Hippocampal formation (tissue), 2 donors: ENCODE measurements at places on chromosomes 13 and 19.
A peak's percentile ranks its signal among the peaks of the same experiment; 100 is the strongest.

- DNase-seq, result peak; percentile 75
Measured at GRCh38 chr19:49875857-49876421, 1.2 kb downstream of the AKT1S1 start.

- no peak for DNase-seq
Measured at GRCh38 chr13:47549219-47549752, 451.8 kb downstream of the SUCLA2 start.

GRCh38 chr19:35328851-35329285 lies at the start of gene CD22:
TSS of gene CD22 (plus strand) at chr19:35329187. CDS start at chr19:35332041, 2,854 bp downstream.
- DNase-seq, result no peak

GRCh38 chr13:33639626-33640080 lies 178.3 kb upstream of the RFC3 start:
- DNase-seq, result no peak

DNA sequence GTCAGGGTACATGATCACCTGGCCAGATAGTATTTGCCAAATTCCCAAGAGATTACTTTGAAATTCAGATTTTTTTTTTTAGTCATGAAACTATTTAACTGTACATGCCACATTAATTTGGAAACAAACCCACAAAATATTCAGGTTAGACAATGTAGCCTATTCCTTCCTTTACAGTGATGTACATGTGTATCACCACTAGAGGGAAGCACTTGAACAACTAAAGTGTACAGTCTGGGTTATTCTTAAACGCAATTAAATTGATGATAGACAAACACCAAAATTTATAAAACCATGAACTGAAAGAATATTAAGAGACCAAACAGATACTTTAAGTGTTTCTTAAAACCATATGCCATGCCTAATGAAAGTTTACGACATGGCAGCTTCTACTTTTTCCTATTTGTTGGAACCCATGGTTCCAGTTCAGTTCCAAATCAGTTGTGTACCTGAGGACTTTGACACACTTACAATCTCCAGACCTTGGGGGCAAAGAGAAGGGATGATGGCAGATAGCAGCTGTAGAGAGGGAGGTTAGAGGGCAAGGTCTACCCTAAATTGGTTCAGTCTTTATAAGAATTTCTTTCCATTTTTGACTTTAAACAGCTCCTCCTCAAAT lies 52.8 kb downstream of the TNFSF13B start:
- peak; percentile 59 for DNase-seq

DNA sequence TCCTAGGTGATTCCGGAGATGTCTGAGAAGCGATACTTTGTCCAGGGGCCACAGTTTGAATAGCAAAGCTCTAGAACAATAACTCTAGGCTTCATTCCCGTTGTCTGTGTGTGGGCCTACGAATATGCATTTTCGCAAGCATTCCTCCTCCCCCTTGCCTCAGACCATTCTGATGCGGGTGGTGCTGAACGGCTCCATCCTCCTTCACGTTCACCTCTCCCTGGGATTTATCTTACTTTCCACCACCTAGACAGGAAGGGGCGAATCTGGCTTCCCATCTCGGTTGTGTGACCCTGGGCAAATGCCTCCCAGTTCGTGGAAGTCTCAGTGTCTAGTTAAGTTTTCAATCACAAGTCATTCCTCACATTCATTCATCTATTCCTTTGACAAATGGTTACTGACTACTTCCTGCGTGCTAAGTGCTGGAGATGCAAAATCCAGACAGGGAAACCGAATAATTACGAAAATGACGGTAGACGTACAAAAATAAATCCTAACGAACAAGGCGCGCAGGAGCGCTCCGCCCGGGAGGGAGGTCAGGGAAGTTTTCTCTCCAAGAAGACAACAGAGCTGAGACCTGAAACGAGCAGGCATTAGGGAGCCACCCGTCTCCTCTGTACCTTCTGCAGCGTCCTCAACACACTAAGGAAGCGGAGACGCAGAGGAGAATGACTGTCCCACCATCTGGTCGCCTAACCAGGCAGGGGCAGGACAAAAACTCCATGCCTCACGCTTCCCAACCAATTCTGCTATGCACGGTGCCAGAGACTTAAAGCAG lies 1.3 kb upstream of the CNOT3 start:
- no peak for DNase-seq

DNA sequence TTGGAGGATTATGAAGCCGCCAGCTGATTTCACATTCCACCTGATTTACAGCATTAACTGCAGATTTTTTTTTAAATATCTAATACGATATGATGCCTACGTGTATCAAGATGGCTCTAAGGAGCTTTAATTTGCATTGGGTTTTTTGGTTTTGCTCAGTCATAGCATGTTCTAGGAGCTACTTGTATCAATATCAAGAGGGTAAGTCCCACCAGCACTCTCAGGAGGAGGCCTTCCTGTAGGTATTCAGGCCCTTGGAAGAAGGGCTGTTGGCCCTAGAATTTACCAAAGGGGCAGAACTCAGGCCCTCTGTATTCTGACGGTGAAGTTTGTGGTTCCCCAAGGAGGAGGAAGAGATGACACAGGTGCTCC lies 97.2 kb upstream of the IPO5 start:
- DNase-seq, result no peak

- DNase-seq, result no peak
Measured at GRCh38 chr13:102310691-102311418, 91.0 kb downstream of the FGF14 start.

- peak; percentile 32 for DNase-seq
Measured at GRCh38 chr13:53151336-53152056, 122.9 kb downstream of the OLFM4 start.

- DNase-seq, result no peak
Measured at GRCh38 chr19:58000677-58001076, 1.9 kb downstream of the ZNF606 start.

DNA sequence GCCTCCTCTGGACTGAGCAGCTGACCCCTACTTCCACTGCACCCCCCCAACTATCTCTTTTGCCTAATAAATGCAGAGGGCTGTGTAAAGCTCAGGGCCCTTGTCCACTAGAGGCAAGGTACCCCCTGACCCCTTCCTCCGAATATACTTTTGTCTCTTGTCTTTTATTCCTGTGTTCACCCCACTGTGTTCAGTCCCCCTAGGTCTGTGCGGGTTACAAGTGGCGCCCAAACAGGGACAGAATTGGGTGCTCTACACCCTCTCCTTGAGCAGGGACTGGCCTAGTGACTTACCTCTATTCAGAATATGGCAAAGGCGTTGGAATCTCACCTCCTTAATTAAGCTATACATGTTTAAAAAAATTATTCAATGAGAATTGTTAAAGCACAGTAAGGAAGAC lies 15.0 kb downstream of the ZNF350 start:
- DNase-seq, result no peak
